Activated naive CD4-positive, alpha-beta T cell treated with anti-CD3 and anti-CD28 coated beads, Interleukin-2, amount 50 U/mL, for 16 hours (primary cell): ENCODE measurements at places on chromosomes 2 and 18.

GRCh38 chr2:231364961-231365810 lies 30.3 kb upstream of the B3GNT7 start:
- DNase-seq = no peak

DNA sequence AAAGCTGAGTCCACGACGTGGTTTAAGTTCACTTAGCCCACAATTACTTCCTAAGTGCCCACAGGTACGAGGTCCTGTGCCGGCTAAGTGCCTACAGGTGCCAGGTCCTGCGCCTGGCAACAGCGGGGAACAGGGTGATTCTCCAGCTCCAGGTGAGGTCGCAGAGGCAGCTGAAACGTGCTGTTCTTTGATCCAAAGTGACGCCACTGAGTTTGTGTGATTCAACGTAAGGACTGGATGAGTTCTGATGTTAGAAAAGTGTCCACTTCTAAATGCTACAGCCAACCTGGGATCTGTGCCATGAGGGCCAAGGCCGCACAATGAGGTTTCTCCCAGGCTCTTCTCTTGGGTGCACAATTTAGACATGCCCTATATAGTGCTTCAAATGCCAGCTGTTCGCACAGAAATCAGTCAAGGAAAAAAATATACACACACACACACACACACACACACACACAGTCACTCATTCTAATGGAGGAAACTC lies 57.5 kb downstream of the NDUFA10 start:
- no peak for DNase-seq

DNA sequence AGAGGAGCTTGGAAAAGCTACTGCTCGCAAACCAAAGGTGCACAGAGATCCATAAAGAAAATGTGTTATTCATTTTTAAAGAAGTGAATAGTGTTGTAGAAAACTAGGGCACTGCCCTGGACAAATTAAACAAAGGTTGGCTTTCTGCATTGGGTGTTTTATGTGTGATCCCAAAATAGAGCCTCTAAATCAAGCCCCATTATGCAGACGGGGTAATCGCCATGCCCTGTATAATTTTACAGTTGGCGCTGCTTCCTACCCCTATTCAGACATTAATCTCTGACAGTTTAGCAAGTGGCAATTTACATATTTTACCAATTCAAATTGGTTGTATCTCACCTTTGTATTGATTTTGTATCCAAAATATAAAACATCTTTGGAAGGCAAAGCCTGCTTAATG lies 109.1 kb downstream of the PID1 start:
- no peak for DNase-seq

- DNase-seq = no peak
Observed at GRCh38 chr2:194714541-194714940, 942.5 kb upstream of the SLC39A10 start.

- DNase-seq = no peak
Observed at GRCh38 chr18:57954935-57955334, 89.1 kb upstream of the NEDD4L start.

- DNase-seq = no peak
Observed at GRCh38 chr2:46014911-46015654, 282.1 kb upstream of the EPAS1 start.

- no peak for DNase-seq
Observed at GRCh38 chr18:37254236-37254754, 311.3 kb downstream of the CELF4 start.

DNA sequence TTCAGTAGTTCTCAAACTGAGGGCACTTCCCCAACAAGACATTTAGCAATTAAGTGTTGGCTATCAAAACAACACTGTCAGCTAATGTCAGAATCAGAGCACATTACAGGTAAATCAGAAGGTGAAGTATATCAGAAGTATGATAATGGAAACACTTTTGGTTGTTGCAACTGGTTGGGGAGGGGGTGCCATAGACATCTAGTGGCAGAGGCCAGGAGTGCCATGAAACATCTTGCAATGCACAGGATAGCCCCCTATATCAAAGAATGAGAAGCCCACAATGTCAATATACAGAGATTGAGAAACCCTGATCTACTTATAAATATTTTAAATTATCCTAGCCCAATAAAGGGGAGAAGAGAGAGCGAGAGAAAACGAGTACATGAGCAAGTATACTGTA lies 4.9 kb upstream of the XPO1 start:
- no peak for DNase-seq

DNA sequence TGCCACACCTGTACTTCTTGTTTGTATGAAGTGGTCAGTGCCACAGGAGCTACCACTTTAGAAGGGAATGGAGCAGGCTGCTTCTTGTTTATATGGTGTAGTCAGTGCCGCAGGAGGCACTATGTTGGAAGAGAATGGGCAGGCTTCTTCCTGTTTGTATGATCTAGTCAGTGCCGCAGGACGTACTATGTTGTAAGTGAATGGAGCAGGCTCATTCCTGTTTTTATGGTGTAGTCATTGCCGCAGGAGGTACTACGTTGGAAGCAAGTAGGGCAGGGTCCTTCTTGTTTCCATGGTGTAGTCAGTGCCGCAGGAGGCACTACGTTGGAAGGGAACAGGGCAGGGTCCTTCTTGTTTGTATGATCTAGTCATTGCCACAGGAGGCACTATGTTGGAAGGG lies 27.3 kb downstream of the TPO start:
- DNase-seq = no peak

DNA sequence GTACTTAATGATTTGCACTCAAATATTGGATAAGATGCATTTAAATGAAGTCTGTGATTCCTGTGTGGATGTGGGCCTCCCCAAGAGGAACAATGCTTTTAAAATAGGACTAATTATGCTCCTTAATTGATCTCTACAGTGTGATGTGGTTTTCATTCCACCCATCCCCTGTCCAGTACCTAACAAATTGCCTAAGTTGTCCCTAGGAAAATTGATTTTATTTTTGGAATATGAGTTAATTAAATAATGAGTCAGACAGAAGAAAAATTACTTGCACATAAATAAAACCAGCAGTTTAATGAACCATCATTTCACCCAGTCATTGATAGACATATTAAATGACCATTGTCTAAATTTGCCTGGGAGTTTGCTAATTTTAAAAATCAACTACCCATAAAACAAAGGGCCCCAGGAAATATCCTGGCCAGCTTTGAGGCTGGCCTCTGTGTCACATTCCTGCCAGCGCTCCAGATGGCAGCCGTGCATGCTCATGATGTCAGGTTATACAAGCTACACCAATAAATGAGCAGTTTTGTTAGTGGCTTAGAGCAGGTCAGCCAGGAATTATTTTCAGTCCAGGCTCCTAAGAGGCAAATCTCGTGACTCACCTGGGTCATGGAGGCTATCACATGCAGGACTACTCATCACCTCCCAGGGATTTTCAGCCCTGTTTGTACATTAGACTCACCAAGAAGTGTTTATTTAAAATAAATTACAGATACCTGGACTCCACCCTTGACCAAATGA lies 31.9 kb downstream of the ABHD3 start:
- no peak for DNase-seq

GRCh38 chr18:75201282-75202270 lies 7.4 kb downstream of the PTGR3 start:
- no peak for DNase-seq

DNA sequence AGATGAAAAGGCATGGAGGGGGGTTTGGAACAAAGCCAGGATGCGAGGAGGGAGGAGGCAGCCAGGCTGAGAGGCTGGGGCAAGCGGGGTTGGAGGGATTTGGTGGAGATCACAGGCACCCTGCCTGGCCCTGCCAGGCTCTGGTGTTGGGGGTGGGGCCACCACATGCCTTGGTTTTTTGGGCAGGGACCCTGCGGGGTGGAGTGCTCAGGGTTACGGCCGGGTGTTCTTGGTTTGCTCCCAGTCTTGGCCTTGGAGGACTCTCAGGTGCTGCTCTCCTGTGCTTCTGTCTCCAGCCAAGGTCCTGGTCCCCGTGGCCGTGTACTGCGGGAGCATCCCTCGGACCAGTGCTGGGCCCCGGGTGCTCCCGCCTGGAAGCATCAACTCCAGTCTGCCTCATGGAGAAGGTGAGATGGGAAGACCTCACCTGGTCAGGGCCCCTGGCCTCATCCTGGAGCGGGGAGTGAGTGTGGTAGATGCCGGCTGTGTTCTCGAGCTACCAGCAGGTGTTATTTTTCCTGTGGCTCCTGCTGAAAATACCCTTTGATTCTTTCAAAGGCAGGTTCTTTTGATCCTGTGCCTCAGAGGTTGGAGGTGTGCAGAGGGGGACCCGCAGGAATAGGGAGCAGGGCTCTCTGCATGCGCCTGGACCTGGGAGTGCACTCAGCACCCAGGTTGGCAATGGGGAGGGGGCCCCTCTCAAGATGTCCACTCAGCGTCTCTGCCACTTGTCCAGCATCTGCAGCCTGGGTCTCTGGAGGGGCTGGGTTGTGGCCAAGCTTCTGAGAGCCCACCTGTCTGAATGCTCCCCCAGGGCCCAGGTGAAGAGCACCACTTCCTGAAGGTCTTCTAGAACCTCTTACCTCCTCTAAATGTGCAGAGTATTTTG lies 17.0 kb downstream of the TOGARAM2 start:
- DNase-seq = no peak

GRCh38 chr2:12702168-12703121 lies 14.3 kb upstream of the TRIB2 start:
- DNase-seq = peak; percentile 41

DNA sequence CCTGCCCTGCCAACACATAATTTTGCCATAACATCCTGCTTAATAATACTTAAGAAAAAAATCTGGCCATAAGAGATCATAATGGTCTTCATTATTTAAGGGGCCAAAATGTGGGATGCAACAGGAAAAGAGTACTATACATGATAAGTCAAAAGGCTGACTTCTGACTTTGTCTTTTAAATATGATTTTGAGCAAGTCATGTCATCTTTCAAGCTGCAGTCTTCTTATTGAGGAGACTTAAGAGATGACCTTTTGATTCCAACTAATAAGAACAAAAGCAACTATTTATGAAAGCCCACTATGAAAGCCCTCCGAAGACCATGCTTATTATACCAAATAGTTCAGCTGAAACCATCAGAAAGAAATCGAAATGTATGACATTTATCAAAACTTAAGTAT lies 41.6 kb downstream of the PUM2 start:
- no peak for DNase-seq

- no peak for DNase-seq
Observed at GRCh38 chr18:75422341-75422910, 5.1 kb downstream of the SMIM21 start.

- no peak for DNase-seq
Observed at GRCh38 chr2:189782221-189782671, 1.9 kb downstream of the ORMDL1 start.

GRCh38 chr2:227462462-227462951 lies 9.4 kb upstream of the AGFG1 start:
- peak; percentile 32 for DNase-seq

DNA sequence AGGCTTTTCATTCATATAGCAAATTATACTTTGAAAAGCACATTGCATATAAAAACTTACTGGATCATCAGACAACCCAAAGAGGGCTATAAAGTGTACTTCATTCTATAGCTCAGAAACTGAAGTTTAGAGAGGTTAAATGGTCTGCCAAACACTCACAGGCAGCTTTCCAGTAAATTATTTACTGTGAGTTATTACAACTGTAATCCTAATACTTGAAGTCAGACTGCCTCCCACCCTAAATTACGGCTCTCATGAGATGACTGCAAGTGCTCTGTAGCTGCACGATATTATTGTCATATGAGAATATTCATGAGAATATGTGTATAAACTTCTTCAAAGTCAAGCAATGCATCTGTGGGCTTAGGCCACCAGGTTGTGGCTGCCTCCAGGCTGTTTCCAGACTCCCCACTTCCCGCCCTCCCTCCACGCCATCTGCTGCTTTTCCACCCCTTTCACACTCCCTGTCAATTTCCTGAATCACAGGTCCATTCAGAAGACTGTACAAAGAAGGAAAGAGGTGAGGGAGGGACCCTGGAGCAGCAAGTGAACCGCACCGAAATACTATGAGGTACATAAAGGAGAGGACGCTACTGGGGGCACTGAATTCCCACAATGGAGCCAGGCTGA lies 111.1 kb upstream of the SPOPL start:
- no peak for DNase-seq

- DNase-seq = no peak
Observed at GRCh38 chr2:200300065-200300464, 6.4 kb upstream of the SPATS2L start.

GRCh38 chr18:36294031-36294430 lies 3.5 kb upstream of the FHOD3 start:
- DNase-seq = no peak

GRCh38 chr2:101200676-101201075 lies 49.5 kb upstream of the TBC1D8 start:
- no peak for DNase-seq

- no peak for DNase-seq
Observed at GRCh38 chr2:183998041-183998796, 600.1 kb upstream of the ZNF804A start.

DNA sequence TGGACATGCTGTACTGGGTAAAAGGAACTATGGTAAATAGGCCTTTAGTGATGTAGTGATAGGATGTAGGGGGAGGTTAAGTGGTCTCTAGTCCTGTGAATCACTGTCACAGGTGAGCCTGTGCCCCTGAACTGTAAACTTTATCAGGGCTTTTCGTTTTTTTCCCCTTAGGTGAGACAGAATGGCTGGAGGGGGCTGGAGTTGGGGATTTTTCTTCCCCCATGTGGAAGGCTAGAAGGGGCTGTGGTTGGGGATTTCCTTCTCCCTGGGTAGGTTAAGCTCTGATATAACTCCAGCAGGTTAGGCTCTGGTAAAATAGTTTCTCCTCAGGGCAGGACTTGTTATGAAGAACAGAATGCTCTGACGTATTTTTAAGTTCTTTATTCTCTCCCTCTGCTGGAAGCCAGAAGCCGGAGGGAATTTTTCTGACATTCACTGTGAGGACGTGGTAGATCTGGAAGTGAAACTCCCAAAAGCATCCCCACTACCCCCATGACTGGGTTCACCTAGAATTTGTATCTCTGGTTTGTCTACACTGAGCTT lies 28.5 kb downstream of the PIKFYVE start:
- no peak for DNase-seq

- DNase-seq = no peak
Observed at GRCh38 chr2:204033611-204034495, 97.3 kb downstream of the ICOS start.

- no peak for DNase-seq
Observed at GRCh38 chr18:69528435-69528834, 127.7 kb downstream of the DOK6 start.

GRCh38 chr2:233129351-233129978 lies 69.3 kb downstream of the INPP5D start:
- DNase-seq = no peak

- no peak for DNase-seq
Observed at GRCh38 chr2:163264341-163264740, 425.8 kb upstream of the KCNH7 start.

- no peak for DNase-seq
Observed at GRCh38 chr2:222440673-222441422, 16.5 kb downstream of the SGPP2 start.

GRCh38 chr2:212968284-212969081 lies 182.9 kb downstream of the IKZF2 start:
- no peak for DNase-seq

- no peak for DNase-seq
Observed at GRCh38 chr2:121078899-121079298, 206.1 kb downstream of the TFCP2L1 start.

DNA sequence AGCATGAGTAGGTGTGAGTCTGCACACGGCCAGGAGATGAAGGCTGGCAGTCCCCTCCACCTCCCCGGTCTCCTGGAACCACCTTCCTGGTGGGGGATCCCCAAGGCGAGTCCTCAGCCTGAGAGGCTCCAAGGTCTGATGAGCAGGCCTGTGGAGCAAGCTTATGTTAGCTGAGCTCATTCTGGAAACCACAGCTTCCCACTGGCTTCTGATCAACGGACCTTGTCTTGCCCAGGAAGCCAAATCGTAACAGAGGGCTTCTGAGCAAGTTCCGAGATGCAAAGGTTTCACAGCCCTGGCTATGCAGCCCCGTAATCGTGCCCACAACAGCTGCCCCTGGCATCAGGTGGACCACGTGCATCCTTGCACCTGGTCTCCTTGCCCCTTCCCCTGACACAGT lies 28.8 kb upstream of the GPR55 start:
- no peak for DNase-seq
